ENCODE measurements at places on chromosomes 1 and 21.

- DNase-seq: no peak
Measured at GRCh38 chr21:42068592-42068991, 2.5 kb upstream of the UMODL1 start.

DNA sequence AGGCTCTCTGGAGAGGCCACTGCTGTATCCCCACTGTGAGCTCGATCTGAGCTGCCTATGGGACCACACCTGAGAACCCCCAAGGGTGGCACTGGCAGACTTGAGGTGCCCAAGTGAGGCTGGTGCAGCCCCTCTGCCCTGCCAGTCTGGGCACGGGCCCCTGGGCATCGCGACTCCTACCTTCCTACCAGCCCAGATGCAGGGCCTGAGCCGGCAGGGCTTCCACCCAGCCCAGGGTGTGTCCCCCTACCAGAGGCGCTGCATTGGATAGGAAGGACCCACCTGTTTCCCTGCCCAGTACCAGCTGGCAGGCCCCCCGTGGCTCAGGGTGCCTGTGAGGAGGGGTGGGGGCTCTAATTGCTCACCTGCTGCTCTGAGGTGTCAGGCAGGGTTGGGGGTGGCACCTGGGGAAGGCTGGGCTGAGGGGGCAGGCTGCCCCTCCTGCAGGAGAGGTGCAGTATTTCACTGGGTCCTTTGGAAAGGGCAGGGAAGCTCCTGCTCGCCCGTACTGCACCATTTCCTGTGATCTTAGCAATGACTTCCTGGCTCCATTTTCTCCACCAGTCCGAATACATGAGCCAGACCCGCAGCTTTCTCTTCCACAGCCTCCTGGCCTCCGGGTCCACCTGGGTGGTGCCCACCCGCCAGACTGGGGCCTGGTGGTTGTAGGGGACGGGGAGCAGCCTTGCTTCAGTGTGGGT, 11.8 kb downstream of the TP73 start:
- no peak for DNase-seq

DNA sequence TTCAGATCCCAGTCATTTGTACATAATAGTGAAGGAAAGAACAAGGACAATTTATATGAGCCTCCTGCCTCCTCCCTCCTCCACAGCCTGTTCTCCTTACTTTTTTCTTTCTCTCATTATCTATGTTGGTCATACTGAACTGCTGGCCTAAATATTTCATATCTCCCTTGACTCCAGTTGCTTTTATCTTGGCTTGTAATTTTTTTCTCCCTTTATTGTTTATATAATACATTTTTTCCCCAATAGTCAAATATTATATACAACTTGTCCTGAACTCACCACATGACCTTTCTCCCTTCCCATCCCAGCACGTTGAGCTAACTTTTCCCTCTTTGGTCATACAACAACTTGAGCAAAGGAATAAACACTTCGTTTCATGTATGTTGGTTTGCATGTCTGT, 752.1 kb downstream of the LTN1 start:
- no peak for DNase-seq

- no peak for DNase-seq
Measured at GRCh38 chr21:38455403-38455802, 42.9 kb downstream of the ERG start.

GRCh38 chr1:223700388-223700918, 11.9 kb upstream of the CAPN2 start:
- no peak for DNase-seq

DNA sequence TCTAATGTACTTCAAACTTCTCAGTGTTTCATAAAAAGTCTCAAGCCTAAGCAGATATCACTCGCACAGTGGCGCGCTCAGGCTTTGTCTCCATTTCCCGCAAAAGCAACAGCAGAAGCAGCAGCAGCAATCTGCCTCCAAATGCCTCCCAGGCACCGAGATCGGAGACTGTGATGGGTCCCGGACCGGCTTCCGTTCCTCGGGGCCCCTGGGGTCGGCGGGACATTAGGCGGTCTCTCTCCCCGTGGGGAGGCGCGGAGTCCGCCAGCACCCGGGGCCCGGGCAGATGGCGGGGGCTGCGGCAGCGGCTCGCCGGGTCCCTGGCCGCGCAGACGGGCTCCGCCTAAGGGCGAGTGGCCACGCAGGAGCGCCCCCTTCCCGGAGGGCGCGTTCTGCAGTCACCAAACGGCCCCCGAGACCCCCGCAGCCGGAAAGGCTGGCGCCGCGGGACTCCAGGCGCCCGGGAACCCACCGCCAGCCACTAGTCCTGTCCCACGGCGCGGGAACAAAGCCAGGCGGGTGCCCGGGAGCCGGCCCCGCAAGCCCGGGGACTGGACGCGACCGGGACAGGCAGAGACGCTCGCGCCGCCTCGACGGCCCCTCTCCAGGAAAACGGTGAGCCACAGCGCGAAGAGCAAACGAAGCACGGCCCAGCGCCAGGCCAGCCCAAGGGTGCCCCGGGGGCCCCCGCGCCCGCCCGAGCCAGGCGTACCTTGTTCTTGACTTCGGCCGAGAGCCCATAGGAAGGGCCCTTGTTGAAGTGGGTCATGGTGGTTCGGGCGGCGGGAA, 590 bp downstream of the CNN3 start:
- DNase-seq: no peak

DNA sequence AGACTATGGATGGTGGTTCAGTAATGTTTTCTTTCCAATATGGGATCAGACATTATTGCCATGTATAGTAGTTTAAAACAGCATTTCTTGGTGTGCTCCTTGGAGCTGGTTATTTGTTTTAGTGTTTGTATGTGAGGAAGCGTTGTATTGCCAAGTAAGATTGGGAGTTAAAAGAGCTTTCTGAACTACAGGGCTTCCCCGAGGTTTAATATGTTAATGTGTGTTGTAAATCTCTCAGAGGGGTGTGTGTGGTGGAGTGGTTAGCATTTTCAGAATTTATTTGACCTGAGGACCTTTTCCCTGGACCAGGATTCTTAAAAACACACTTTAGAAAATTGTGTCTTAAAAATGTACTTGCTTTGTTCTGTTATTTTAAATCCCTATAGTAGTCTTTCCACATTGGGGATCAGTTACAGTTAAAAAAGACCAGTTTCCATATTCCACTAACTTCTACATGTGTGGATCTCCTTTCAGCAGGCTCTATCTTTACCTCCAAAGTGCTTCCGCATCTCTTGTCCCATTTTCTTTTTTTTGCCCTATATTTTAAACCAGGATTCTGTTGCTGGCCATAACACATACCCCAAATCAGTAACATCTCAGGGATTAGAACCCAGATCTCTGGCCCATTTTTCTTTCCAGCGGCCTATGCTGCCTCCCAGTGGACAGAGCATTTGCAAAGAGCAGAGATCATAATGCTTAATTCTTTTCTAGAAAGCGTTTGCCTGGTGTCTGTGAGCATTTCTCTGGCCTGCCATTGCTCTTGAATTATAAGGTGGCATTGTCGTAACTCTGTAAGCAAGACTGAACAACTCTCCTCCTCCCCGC, 58.6 kb downstream of the PBX1 start:
- no peak for DNase-seq

- no peak for DNase-seq
Measured at GRCh38 chr1:67584938-67585337, 100.1 kb upstream of the GADD45A start.

GRCh38 chr1:71351438-71351837, 270.6 kb upstream of the ZRANB2 start:
- no peak for DNase-seq

- DNase-seq: no peak
Measured at GRCh38 chr1:86868477-86868876, 45.4 kb downstream of the SELENOF start.

DNA sequence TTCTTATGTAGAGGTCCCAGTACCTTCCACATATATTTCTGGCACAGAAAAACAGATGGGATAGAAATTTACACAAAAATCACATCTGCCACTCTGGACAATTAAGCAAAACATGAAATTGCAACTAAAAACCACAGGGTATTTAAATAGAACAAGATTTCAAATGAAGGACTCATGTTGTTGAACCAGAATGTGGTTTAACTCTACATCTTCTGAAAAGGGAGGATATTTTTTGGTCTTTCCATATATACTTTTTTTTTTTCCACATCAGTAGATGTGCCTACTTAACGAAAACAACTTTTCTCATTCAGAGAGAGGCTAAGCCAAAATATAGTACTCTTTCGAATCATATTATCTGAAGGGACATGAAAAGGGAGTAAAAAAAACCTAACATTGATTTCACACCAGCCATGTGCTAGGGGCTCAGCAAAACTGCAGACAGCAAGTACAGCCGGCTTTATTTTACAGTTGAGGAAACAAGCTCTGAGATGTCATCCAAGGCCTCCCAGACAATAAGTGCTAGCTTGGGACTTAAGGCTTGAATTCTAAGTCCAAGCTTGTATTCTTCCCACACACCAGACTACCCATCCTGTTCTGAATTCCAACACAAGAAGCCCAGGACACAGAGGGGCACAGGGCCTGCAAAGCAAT, 208.9 kb downstream of the PBX1 start:
- no peak for DNase-seq

DNA sequence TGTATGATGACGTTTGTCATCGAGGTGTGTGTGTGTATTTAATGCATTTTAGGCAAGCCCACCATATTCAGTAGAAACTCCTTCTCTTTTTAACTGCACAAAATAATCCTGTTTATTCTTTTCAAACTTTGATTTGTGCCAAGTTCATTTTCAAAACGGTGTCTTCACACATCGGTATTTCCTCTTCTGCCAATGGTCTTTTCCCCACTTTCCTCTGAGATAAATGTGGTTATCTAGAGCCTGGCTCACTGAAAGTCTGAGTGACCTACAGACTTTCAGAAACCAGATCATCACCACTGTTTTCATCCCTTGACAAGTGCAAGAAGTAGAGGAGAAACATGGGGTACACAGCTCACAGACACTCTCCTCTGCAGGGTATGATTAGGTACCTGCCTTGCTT, 69.4 kb downstream of the GPATCH2 start:
- DNase-seq: no peak

DNA sequence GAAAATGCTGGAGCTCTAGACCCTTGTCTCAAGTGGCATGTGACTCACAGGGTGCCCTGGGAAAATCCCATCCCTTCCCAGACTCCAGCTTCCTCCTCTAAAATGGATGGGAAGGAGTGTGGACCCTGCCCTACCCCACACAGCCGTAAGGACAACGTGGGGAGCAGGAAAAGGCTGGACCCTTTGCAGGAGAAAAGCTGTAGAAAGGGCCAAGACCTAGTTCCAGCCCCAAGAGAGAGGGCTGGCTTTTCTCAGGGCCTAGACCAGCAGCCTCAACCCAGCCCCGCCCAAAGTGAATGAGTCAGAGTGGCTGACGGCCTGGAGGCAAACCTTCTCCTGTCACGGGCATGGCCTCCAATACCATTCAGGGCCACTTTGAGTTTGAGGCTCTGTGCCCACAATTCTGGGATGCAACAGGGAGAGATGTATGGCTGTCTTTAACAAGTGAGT, 1.1 kb downstream of the LAMB3 start:
- DNase-seq: no peak
